ENCODE measurements at places on chromosomes 16 and 17. TPM values are rescaled to one million over a fixed set of nuclear protein-coding genes. Genes with fewer than 3 reads are reported as not detected.

The ASGR1 gene
- total RNA-seq: 16.5 TPM

GRCh38 chr17:77867308-77867781 lies 91.2 kb upstream of the TNRC6C start:
- peaks cover 2% of the 10 kb centered on the region for H3K27me3 ChIP-seq
- H3K36me3 ChIP-seq: no peaks in the 10 kb centered on the region
- H3K4me1 ChIP-seq: peaks cover 6% of the 10 kb centered on the region

DNA sequence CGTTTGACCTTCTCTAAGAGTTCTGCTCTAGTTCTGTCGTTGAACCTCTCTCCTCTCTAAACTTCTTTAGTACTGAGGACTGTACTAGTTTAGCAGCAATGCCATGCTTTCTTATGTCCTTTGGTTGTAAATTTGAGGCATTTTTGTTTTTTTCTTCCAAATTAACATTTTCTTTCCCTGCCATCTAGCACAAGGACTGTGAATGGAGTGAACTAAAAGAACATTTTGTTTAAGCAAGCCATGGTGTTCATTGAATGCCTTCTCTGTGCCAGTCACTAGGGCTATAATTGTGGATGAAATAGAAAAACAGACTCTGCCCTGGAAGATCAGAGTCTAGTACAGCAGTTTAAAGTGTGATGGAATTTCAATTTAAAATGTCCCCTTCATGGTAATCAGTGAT lies 137.9 kb downstream of the FTO start:
- peaks cover 6% of the 10 kb centered on the region for H3K36me3 ChIP-seq
- no peak overlapping the region for H3K4me3 ChIP-seq
- no peaks in the 10 kb centered on the region for H3K27me3 ChIP-seq
- H3K4me1 ChIP-seq: peaks cover 35% of the 10 kb centered on the region
- no peak overlapping the region for H3K27ac ChIP-seq

GRCh38 chr17:63819585-63820537 lies 7.4 kb upstream of the PSMC5 start:
- no peaks in the 10 kb centered on the region for H3K4me1 ChIP-seq
- DNase-seq: no peak
- H3K36me3 ChIP-seq: peaks cover 51% of the 10 kb centered on the region
- H3K27ac ChIP-seq: no peak overlapping the region
- H3K4me3 ChIP-seq: no peak overlapping the region

GRCh38 chr16:4010225-4011158 lies 105.8 kb downstream of the ADCY9 start:
- peaks cover 23% of the 10 kb centered on the region for H3K4me1 ChIP-seq
- DNase-seq: no peak
- H3K27ac ChIP-seq: peak overlapping the region; percentile 77
- no peaks in the 10 kb centered on the region for H3K27me3 ChIP-seq
- no peak overlapping the region for H3K4me3 ChIP-seq
- no peaks in the 10 kb centered on the region for H3K36me3 ChIP-seq

The TEX14 gene
- total RNA-seq: 0.20 TPM

- H3K4me1 ChIP-seq: peaks cover 9% of the 10 kb centered on the region
- H3K27me3 ChIP-seq: peaks cover 8% of the 10 kb centered on the region
- no peak overlapping the region for H3K4me3 ChIP-seq
- peak overlapping the region; percentile 57 for H3K27ac ChIP-seq
- no peak for DNase-seq
- H3K36me3 ChIP-seq: no peaks in the 10 kb centered on the region
Observed at GRCh38 chr16:23771642-23772041, 16.8 kb downstream of the CHP2 start.

GRCh38 chr16:66258916-66259845 lies 107.3 kb upstream of the CDH5 start:
- H3K4me3 ChIP-seq: no peak overlapping the region
- H3K27me3 ChIP-seq: no peaks in the 10 kb centered on the region
- no peak overlapping the region for H3K27ac ChIP-seq
- peaks cover 20% of the 10 kb centered on the region for H3K4me1 ChIP-seq
- H3K36me3 ChIP-seq: no peaks in the 10 kb centered on the region
- peak; percentile 24 for DNase-seq

The RAB26 gene
- 1.1 TPM for total RNA-seq

DNA sequence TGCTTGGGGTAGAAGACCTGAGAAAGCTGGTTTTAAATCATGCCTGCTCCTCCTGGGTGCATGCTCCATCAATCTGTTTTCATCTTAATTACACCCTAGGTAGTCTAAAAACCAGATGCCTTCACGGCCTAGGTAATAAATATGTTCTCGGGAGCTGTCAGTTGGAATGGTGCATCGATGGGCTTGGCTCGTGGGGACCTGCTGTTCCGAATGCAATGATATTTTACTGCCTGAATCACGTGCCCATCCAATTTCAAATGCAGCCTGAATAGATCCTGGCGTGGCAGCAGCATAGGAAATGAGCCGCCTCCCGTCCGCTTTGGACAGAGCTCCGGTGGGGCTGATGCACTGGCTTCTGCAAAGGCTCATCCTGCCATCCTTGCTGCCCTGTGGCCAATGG lies 18.8 kb upstream of the FAAP100 start:
- peaks cover 13% of the 10 kb centered on the region for H3K27me3 ChIP-seq
- no peak overlapping the region for H3K27ac ChIP-seq
- peaks cover 38% of the 10 kb centered on the region for H3K36me3 ChIP-seq
- no peak for DNase-seq

- peaks cover 27% of the 10 kb centered on the region for H3K4me1 ChIP-seq
- no peak overlapping the region for H3K27ac ChIP-seq
- no peaks in the 10 kb centered on the region for H3K36me3 ChIP-seq
- H3K4me3 ChIP-seq: no peak overlapping the region
- DNase-seq: no peak
Observed at GRCh38 chr16:86676254-86676670, 97.9 kb downstream of the FOXL1 start.

GRCh38 chr17:61659437-61659836 lies 68.4 kb upstream of the NACA2 start:
- H3K4me1 ChIP-seq: peaks cover 24% of the 10 kb centered on the region
- no peaks in the 10 kb centered on the region for H3K27me3 ChIP-seq
- no peak overlapping the region for H3K27ac ChIP-seq
- no peaks in the 10 kb centered on the region for H3K36me3 ChIP-seq
- H3K4me3 ChIP-seq: no peak overlapping the region

- DNase-seq: no peak
- H3K27me3 ChIP-seq: peaks cover 56% of the 10 kb centered on the region
- H3K27ac ChIP-seq: no peak overlapping the region
Observed at GRCh38 chr17:32281011-32281451, 15.4 kb downstream of the RHBDL3 start.

DNA sequence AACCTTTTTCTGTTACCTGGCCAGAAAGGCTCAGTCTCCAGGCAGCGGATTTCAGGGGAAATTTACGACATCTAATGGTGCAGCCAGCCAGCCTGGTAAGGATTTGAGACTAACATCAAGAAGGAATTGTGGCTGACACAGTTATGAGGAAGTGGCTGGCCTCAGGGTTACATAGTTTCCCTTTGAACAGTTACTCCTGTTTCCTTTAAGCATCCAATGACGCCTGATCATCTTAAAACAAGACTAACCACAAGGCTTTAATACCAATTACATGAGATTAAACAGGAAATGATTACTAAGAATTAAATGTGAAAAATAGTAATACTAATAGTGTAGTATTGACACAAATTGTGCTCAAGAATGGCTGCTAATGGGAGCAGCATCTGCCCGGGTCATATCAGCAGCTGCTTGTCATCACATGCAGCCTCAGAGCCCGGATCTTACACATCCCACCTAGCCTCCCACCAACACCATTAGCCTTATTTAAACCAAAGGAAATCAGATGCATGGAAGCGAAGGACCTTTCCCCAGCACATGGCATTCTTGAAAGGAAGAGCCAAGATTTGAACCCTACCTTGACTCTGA lies 431.8 kb downstream of the PMP22 start:
- peaks cover 17% of the 10 kb centered on the region for H3K4me1 ChIP-seq
- H3K4me3 ChIP-seq: no peak overlapping the region
- H3K27ac ChIP-seq: no peak overlapping the region
- no peaks in the 10 kb centered on the region for H3K36me3 ChIP-seq
- peaks cover 18% of the 10 kb centered on the region for H3K27me3 ChIP-seq
- no peak for DNase-seq

GRCh38 chr16:11418506-11418905 lies 73.2 kb downstream of the RMI2 start:
- no peaks in the 10 kb centered on the region for H3K36me3 ChIP-seq
- no peak overlapping the region for H3K27ac ChIP-seq
- no peak overlapping the region for H3K4me3 ChIP-seq
- no peaks in the 10 kb centered on the region for H3K4me1 ChIP-seq

The SLC47A1 gene
- 5.5 TPM for total RNA-seq

DNA sequence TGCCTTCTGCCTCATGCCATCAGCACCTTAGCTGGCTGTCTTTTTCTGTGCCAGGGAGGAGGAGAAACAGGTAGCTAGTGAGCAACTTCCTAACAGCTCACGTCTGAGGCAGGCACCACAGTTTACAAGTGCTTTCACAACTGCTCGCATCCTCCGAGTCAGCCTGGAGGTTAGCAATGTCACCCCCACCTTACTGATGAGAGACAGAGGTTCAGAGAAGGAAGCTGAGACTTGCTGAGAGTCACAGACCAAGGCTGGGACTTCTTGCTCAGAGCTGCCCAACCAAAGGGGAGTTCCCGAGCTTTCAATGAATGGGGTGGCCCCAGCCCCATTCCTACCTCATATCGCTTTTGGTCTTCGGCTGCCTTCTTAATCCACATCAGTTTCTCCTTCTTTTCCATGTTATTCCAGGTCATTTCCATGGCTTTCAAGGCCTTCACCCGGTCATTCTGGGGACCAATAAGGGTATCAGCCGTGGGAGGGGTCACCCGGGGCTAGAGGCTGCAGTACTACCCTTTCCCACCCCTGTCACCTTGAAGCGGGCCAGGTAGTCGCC lies 9.6 kb downstream of the UBTF start:
- no peak overlapping the region for H3K4me3 ChIP-seq
- no peaks in the 10 kb centered on the region for H3K4me1 ChIP-seq
- peaks cover 11% of the 10 kb centered on the region for H3K36me3 ChIP-seq
- no peak for DNase-seq
- no peaks in the 10 kb centered on the region for H3K27me3 ChIP-seq
- H3K27ac ChIP-seq: no peak overlapping the region

The ACAP1 gene
- 8.9 TPM for total RNA-seq

- H3K27me3 ChIP-seq: peaks cover 6% of the 10 kb centered on the region
- no peak overlapping the region for H3K27ac ChIP-seq
- no peak for DNase-seq
- no peak overlapping the region for H3K4me3 ChIP-seq
- peaks cover 14% of the 10 kb centered on the region for H3K4me1 ChIP-seq
- H3K36me3 ChIP-seq: peaks cover 2% of the 10 kb centered on the region
Observed at GRCh38 chr16:86387468-86388440, 122.6 kb upstream of the FOXF1 start.

GRCh38 chr16:20385844-20386832 lies 18.4 kb downstream of the PDILT start:
- no peak overlapping the region for H3K27ac ChIP-seq
- peak; percentile 77 for DNase-seq
- no peaks in the 10 kb centered on the region for H3K36me3 ChIP-seq

DNA sequence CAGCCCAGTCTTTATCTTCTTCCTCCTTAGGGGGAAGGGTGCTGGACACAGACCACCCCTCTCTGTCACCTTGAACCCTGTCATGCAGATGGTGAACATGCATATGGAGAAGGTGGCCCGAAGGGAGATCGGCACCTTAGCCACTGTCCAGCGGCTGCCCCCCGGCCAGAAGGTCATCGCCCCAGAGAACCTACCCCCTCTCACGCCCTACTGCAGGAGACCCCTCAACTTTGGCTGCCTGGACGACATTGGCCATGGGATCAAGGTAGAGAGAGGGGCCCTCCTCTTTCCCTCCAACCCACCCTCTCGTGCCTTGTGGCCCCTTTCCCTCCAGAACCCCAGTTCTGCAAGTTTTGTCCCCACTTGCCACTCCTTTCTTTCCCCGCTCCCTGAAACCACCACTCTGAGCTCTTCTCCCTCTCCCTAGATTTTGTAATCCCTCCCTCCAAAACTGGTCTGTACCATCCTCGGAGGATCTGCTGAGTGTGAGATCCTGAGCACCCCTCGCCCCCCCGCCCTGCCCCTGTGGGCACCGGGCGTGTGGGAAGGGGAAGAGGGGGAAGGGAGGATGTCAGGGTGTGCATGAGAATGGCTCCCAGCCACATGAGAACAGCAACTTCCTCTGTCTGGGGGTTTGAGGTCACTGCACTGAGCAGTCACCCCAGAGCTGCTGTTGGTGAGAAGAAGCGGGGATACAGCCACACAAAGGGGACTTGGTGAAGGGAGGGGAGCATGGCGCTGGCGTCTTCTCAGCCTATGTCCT lies 7.3 kb downstream of the ABI3 start:
- H3K4me1 ChIP-seq: no peaks in the 10 kb centered on the region
- H3K4me3 ChIP-seq: no peak overlapping the region
- H3K36me3 ChIP-seq: no peaks in the 10 kb centered on the region
- DNase-seq: no peak
- H3K27ac ChIP-seq: no peak overlapping the region

DNA sequence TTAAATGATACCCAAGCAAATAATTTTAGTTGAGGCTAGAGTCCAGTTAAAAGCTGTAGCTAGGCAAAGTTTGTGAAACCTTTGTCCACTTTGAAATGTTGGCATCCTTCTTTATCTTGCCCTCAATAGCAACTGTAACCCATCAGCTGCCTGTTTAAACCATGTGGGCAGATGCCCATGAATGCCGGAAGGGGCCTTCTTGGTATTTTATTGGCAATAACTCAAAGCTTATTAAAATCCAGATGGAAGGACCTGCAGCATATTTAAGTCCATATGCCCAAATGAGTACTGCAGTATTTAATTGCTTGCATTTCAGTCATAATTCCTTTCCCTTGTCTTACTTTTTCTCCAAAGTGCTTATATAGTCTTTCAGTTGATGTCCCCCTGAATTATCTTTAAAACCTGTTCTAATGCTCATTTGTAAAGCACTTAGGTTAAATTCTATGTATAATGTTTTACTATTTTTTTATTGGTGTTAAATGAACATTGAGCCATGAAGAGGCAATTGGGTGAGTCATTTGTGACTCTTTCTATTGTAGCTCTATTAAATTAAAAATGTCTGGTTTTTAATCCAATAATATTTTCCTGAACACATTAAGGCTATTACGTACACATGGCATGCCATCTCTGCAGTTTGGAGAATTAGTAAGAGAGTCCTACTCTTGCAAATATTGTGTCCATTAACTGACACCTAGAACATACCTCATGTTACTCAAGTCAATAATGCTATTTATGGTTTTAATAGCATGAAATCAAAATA lies 225.3 kb downstream of the KCNJ2 start:
- no peak for DNase-seq

GRCh38 chr17:43574896-43575525 lies 28.9 kb upstream of the ETV4 start:
- H3K27ac ChIP-seq: no peak overlapping the region
- no peak for DNase-seq
- peaks cover 2% of the 10 kb centered on the region for H3K27me3 ChIP-seq
- peaks cover 28% of the 10 kb centered on the region for H3K4me1 ChIP-seq
- H3K36me3 ChIP-seq: no peaks in the 10 kb centered on the region
- H3K4me3 ChIP-seq: no peak overlapping the region

- no peak for DNase-seq
- peaks cover 26% of the 10 kb centered on the region for H3K4me1 ChIP-seq
- H3K27me3 ChIP-seq: peaks cover 78% of the 10 kb centered on the region
- peak overlapping the region; percentile 22 for H3K4me3 ChIP-seq
- H3K27ac ChIP-seq: peak overlapping the region; percentile 83
Observed at GRCh38 chr17:36632916-36633771, 31.8 kb downstream of the MRM1 start.

GRCh38 chr17:48047741-48048383 lies at the start of gene NFE2L1:
NFE2L1 (plus strand) TSS chr17:48048359; CDS start chr17:48051119, 2,760 bp downstream.
- H3K4me3 ChIP-seq: peak within 1 kb of the TSS; percentile 85
- H3K27ac ChIP-seq: peak within 1 kb of the TSS; percentile 100
- DNase-seq: peak; percentile 97
